ENCODE measurements at places on chromosomes 2 and 18.

DNA sequence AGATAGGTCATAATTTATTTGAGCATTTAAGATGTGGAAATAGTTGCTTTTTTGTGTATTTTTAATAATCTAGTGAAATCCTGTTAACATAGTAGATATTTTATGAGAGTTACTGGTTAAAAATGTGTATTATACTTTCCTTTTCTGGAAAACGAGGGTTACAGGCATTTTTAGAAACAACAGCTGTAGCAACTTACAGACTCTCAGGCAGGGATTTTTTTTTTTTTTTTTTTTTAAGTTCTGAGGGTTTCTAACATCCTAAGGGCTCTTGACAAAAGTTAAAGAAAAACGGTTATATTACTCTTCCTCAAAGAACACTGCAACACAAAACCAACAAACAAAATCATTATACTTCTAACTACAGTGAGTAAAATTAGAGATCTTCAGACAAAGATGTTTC is 205.9 kb downstream of the ACKR3 start:
- no peak for DNase-seq

DNA sequence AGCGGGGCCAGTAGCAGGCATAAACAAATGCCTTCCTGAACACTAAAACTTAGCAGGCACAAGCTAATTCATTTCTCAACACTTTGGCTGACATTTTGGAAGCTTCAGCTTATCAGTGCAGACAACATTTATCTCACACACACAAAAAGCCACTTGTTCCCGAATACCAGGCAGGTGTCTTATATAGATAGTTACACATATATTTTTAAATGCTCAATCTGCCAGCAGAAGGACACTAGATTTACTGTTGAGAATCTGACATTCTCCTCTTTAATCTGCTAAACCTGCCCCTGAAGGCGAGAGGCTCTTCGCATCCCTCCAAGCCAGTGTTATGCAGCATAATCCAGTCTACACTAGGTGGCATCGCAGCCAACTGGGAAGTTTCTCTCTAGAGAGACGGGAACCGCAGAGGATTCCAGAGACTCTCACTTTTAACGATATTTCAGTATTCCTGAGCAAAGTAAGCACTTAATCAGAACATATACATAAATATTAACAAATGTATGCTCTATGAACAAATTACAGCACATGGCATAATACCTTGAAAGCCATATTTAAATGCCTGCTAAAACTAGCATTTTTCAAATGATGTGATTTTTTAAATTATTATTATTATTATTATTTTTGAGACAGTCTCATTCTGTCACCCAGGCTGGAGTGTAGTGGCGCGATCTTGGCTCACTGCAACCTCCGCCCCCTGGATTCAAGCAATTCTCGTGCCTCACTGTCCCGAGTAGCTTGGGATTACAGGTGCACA is 90.2 kb upstream of the SCG2 start:
- peak; percentile 57 for DNase-seq

GRCh38 chr2:109207176-109207575 is 78.2 kb downstream of the SH3RF3 start:
- DNase-seq, result no peak

GRCh38 chr2:210496512-210496911 is 20.0 kb upstream of the LANCL1 start:
- no peak for DNase-seq

DNA sequence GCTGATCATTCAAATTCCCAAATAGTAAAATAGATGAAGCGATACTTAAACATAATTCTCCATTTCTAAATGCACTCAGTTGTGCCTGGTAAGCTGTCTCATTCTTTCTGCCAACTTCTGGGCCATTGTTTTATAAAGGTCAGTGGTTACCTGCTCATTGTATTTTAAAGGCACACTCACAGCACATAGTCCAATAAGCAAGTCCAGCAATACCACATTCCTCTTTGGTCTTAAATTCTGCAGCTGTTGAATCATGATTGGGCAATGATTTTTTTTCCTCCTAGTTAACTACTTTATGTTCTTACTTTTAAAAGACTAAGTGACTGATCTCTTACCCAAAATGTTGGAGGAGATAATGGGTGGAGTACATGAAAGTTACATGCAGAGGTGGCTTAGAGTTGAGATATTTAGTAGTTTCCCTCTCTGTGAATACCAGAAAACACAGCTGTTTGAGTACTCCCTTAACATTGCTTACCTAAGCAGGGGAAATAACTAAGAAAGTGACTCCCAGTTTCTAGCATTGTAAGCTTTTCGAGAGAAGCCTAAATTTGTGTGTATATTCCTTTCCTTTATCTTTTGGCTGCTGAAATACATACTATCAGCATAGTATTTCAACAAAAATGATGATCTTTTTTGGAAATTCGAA is 220.7 kb downstream of the CAMKMT start:
- no peak for DNase-seq

DNA sequence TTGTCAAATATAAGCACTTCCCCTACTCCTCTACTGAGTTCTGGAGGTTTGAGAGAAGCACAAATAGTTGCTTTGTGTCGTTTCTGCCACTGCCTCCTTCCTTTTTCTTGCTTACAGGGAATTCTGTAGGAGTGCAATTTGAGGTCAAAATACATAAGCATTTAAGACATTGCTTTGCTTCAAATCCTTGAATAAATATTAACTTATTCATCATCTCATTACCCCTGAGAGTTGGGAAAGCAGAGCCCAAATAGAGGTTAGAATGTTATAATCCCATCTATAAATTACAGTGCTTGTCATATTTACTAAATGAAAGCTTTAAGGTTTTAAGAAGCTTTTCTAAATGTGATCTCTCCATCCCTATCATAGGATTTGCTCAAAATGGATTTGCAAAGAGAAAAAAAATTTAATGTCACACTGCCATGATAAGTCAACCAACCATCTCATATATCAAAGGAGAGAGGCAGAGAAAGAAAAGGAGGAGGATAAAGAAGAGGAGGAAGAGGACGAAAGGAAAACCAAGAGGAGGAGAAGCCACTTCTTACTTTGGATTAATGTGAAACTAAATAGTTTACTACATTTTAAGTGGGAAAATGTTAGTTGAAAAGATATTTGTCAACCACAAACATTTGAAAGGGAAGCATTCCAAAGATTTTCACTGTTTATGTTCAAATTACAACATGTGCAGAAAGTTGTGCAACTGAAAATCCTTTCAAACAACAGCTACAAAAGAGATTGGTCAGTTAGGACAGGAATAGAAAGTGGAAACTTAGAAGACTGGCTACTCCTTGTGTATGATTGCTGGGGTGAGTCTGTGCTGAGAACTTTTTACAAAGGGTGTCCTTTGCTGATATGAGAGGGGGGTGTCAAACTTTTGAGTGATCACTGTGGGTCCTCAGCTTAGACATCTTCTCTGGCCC is 277.3 kb upstream of the FN1 start:
- no peak for DNase-seq

GRCh38 chr2:42084231-42084671 is 36.4 kb downstream of the PKDCC start:
- DNase-seq, result no peak

DNA sequence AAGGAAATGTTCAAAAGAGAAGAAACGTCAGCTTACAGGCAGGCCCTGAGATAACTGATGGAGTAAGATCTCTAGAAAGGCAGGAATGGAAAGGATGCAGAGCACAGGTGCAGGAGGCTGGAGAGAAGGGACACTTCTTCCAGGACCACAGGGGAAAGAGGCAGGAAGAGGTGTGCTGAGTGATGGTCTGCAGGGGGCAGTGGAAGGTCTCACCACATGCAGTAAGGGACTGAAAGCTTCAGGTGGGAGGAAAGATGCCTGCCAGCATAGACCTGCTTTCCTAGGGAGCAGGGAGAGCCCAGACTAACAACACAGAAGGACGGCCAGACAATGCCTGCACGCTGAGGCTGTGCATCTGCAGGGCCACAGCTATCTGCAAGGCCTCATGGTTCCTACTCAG is 156.8 kb downstream of the L3MBTL4 start:
- DNase-seq, result no peak

DNA sequence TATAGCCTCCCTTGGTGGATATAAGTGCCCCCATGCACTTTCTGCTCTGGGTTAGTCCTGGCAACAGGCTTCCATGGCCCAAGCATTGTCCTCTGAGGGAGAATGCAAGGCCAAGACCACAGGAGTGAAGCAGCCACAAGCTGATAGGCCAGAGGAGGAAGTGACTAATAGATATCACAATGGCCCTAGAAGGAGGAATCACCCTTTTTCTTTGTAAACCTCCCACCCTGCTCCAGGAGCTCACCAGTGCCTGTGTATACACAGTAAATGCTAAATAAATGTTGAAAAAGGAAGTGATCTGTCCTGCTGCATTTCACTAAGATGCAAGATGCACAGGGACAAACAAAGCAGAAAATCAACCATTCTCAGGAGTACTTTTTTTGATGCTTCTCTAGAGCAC is 49.7 kb upstream of the ABCA12 start:
- DNase-seq, result no peak

DNA sequence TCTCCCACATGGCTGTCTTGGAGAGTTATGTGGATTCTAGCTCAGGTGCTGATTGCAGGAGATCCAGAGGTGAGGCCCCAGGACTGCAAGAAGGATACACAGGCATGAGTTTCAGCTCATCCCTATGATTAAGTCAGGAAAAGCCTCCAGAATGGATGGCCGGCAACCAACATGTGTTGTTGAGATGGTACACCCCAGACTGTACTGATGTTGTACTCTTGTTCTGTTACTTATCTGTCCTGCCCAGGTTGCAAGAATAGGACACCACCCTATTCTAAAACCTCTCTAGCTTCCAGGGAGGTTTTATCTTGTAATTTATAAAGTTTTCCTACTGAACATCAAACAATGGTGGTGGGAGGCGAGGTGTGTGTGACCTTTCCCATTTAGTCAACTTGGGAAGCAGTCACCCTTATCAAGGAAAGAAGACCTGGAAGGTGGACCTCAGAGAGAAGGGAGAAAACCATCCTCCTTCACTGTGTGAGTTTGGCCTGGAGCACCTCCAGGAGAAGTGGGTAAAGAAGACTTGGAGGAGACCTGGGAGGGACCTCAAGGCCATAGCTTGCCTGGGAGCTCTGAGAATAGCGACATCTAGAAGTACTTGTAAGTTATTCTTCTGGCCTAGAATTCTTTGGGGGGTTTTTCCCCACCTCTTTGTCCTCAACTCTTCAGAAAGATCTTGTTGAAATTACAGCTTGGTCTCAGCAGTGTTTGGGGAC is 8.6 kb downstream of the FAM124B start:
- DNase-seq, result no peak

DNA sequence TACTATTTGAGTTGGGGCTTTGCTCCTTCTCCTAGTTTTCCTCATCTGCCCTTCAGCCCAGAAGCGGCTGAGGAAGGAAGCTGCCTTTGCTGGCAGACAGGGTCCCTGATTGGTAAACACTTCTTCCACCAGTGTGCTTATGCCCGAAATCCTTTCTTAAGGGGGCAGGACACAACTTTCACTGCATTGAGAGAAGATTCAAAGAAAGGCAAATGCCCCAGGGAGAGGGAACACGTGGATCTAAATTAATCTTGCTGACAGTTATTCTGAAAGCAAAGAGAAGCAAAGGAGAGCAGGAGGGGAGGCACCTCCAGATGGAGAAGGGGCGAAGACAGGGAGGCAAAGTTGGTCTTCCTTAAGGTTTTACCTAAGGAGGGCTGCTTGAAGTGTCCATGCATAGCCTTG is 92.1 kb upstream of the EFEMP1 start:
- no peak for DNase-seq

DNA sequence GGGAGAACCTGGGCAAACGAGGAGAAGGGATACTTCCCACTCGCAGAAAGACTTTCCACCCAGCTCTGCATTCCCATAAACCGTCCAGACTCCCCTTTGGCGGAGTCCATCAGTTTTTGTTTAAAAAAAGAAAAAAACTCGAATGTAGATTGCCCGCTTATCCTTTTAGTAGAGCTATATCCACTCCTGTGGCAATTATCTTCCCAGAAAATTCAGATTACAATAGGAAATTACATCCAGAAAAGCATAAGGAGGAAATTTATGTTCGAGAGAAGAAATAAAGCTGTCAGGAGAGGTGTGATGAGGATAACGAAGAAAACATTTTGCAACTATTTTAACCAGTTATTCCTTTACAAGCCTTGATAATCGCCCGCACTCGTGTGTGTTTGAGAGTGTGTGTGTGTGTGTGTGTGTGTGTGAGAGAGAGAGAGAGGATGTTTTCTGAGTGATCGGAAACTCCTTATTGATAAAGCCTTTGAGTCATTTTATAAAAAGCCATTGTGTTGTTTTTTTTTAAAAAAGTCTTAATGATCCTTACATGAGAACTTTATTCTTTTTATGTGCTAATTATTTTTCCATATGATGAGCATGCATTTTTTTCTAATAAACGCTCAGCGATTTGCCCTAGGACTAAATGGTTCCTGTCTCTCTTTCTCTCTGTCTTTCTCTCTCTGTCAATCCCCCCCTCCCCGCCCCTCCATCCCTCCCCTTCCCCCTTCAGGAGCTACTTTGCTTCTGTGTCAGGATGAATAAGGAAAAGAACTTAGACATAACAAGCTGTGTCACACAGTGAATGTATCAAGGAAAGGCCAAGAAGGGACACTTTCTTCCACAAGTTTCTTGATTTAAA is 1.1 kb upstream of the PPP3R1 start:
- DNase-seq, result peak; percentile 34
